ENCODE measurements at places on chromosomes 7 and 10.

- no peak for DNase-seq
Measured at GRCh38 chr10:52194716-52195115, 119.4 kb upstream of the DKK1 start.

DNA sequence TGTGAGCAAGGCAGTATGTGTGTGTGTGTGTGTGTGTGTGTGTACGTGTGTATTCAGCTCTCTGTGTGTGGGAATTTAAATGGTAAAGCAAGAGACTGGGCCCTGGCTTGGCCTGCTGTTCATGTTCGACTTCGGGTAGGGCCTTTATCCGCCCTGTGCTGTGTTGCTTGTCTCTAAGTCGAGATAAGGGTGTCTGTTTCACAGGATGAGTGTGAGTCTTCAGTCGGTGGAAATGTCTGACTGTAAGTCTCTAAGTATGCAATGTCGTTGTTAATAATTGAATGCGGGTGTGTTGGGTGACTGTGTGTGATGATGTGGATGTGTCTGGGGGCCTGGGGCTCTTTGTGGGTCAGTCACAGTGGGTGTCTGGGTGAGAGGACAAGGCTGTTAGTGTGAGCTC lies 34.8 kb downstream of the HIF1AN start:
- no peak for DNase-seq

GRCh38 chr10:12350167-12350872 lies 973 bp downstream of the CAMK1D start:
- DNase-seq = peak; percentile 71

DNA sequence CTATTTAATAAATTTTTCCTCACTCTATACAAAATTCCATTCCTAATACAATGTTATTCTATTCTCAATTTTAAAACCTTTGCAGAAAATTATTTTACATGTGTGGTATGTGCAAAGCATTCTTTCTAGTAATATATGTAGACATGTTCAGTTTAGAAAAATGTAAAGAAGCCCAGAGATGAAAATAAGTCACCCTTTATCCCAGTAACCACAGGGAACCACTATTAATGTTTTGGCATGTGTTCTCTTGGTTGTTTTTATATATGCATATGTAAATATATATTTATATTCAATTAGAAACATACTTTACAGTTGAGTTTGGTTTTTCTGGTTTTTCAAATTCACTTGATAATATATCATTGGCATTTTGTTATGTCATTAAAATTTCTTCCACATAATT lies 14.8 kb upstream of the GLCCI1 start:
- DNase-seq = no peak

Measured in activated CD8-positive, alpha-beta T cell treated with anti-CD3 and anti-CD28 coated beads for 36 hours (primary cell).